ENCODE measurements at places on chromosomes 7 and 10.

GRCh38 chr7:17463511-17464085, 165.1 kb downstream of the AHR start:
- no peak for DNase-seq

GRCh38 chr7:128687131-128687530, 15.0 kb downstream of the GARIN1A start:
- DNase-seq, result no peak

- DNase-seq, result no peak
Measured at GRCh38 chr7:115078851-115079250, 157.0 kb downstream of the MDFIC start.

- DNase-seq, result no peak
Measured at GRCh38 chr7:3266240-3266639, 34.8 kb upstream of the SDK1 start.

DNA sequence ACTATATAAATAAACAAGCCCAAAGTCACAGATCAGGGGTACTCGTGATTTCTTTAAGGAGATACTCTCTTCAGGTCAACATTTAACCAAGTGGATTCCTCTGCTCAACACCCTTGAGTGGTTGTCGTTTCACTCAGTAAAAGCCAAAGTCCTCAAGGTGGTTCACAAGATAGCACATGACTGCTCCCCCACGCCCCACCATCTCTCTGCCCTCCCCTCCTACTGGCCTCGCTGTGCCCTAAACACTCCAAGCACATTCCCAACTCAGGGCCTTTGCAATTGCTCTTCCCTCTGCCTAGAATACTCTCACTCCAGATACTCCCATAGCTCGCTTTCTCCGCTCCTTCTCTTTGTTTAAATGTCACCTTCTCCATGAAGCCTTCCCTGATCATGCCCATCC, 72.1 kb upstream of the FHIP2A start:
- no peak for DNase-seq

DNA sequence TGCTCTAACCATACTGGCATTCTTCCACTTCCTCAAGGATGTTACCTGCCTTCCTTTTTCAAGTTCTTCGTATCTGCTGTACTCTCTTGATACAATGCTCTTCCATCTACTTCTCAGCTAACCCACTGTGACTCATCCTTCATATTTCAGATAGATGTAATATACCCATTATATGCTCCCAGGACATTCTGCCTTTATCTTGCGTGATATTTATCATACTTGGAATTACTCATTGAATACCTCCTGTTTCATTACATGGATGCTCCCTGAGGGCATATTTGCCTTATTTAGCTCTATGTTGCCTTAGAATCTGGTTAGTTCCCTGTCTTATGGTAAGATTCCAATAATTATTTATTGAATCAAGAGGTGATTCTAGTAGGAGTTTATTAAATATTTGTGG, 706.4 kb downstream of the SORCS3 start:
- DNase-seq, result no peak

DNA sequence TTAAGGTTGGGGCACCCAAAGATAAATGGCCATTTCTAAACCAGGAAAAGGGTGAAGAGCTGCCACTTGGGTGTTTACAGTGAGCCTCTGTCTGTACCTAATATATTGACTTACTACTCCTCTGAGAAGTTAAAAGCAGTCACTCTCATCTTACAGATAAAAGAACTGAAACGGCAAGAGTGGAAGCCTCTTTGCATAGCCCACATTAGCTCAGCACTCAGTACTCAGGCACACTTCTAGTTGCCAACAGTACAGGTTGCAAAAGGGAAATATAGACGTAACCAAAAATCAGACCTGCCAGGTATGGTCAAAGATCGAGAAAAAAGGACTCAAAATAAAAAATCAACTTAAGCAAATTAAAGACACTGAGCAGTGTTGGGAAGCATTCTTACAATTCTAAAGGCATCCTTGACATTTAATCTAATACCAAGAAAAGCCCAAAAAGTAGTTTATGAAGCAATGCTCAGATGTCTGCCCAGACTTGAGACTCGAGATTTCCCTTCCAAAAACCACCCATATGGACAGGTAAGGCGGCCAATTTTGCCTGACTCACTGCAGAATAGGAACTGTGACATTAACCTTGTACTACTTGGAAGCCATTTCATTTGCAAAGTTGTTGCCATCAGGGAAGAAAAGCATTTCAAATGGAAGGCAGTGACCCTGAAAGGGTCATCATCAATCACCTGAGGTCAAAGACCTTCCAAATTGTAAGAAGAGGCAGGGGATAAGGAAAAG, 139.3 kb downstream of the SLC25A13 start:
- DNase-seq, result no peak

- no peak for DNase-seq
Measured at GRCh38 chr10:81886939-81887338, 11.9 kb downstream of the NRG3 start.

- no peak for DNase-seq
Measured at GRCh38 chr7:57505176-57505575, 55.2 kb downstream of the ZNF716 start.

DNA sequence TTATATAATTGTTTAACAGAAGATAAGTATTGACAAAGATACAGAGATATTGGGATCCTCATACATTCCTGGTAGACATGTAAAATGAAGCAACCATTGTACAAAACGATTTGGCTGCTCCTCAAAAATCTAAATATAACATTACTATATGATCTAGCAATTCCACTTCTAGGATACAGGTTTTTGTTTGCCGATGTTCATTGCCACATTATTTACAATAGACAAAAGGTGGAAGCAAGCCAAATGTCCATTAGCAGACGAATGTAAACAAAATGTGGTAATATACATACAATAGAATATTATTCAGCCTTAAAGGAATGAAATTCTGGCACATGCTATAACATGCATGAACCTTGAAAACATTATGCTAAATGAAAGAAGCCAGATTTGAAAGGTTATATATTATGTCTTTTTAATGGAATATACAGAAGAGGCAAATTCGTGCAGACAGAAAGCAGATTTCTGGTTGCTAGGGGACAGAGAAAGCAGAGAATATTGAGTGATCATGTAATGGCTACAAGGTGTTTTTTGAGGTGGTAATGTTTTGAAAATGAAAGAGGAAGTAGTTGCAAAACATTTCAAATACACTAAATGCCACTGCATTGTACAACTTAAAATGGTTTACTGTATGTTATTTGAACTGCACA, 44.9 kb downstream of the POLR1F start:
- no peak for DNase-seq

DNA sequence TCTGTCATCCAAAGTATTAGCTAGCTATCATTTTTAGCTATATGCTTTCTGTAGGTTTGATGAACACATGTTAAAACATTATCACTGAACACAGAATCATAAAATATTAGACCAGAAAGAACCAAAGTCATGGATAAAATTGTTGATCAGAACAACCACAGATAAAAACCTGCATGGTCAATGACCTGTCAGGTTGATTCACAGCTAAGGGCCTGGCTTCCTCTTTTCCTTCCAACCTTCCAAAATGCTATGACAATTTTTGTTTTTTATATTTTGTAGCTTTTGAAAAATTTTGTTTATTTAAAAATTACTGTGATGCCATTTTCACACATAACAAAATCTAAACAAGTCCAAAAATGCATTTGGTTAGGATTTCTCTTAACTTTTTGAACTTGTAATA, 444.4 kb upstream of the CHRM2 start:
- DNase-seq, result no peak

DNA sequence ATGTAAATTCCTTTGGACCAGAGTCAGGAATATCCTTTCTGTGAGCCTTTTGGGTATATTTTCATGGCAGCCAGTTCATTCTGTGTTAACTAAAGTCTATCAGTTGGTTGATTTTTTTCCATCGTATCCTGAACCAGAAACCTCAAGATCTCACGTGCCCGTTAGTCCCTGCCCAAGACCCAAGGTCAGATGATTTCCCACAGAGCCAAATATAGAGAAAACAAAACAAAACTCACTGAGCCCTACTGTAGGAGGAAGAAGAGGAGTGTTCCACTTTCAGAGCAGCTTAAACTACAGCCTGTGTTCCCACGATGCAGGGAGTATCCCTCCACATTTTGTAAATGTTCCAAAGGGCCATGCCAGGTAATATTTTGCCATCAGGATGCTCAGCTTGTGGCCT, 96.0 kb upstream of the ADO start:
- no peak for DNase-seq

GRCh38 chr10:96645191-96645721, 58.4 kb upstream of the TM9SF3 start:
- no peak for DNase-seq

GRCh38 chr7:72037516-72037915, 374.6 kb downstream of the CALN1 start:
- DNase-seq, result no peak

DNA sequence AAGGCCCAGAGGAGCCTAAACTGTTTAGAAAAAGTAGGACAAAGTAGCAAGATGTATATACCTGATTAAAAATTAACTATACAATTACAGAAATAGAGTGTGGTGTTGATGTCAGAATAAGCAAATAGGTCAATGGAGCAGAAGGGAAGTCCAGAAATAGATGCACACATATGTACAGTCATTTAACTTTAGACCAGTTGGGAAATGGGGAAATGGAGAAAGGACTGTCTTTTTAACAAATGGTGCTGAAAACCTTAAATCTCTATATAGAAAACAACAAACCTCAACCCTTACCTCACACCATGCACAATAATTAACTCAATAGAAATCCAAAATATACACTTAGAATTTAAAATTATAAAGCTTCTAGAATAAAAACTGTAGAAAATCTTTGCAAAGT, 72.2 kb downstream of the CH25H start:
- no peak for DNase-seq

DNA sequence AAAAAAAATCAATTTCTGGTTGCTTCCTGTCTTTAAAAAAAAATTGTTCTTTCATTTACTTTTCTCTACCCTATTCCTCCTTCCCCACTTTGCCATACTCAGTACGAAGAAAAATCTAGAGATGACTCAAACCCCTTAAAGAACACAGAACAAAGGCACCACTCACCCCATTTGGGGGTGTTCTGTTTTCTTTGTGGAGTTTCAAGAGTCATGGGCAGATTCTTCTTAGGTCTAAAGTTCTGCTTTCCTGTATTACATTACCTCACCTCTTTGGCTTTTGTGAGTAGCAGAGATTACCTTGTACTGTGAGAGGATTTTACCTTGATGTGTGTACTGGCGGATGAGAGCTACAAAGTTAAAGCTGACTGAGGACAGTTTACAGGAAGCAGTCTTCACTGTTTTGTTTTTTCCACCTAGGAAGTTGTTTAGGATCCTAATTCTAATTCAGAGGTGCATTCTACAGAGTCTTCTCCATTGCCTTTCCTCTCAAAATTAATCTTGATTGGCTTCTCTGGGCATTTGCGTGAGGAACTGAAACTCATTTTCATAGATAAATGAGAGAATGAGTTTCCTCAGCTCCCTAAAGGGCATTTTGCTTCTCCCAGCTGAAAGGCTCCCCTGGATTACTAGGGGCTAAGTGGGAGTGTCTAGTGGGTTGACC, 20.7 kb downstream of the AVL9 start:
- no peak for DNase-seq

GRCh38 chr10:11338160-11338844, 273.1 kb downstream of the USP6NL start:
- no peak for DNase-seq
